AG20443 (cell line): ENCODE measurements at places on chromosomes 12 and 14.

- DNase-seq, result no peak
These were observed 30.0 kb upstream of the STAB2 start for GRCh38 chr12:103556890-103557627.

- no peak for DNase-seq
These were observed 369.8 kb downstream of the EMP1 start for GRCh38 chr12:13566292-13566691.

GRCh38 chr12:75257510-75257909 lies 47.9 kb upstream of the KCNC2 start:
- DNase-seq, result no peak

GRCh38 chr12:12228402-12228801 lies 38.4 kb downstream of the LRP6 start:
- DNase-seq, result no peak

GRCh38 chr14:82855912-82856391 lies 1322.3 kb upstream of the SEL1L start:
- DNase-seq, result no peak

DNA sequence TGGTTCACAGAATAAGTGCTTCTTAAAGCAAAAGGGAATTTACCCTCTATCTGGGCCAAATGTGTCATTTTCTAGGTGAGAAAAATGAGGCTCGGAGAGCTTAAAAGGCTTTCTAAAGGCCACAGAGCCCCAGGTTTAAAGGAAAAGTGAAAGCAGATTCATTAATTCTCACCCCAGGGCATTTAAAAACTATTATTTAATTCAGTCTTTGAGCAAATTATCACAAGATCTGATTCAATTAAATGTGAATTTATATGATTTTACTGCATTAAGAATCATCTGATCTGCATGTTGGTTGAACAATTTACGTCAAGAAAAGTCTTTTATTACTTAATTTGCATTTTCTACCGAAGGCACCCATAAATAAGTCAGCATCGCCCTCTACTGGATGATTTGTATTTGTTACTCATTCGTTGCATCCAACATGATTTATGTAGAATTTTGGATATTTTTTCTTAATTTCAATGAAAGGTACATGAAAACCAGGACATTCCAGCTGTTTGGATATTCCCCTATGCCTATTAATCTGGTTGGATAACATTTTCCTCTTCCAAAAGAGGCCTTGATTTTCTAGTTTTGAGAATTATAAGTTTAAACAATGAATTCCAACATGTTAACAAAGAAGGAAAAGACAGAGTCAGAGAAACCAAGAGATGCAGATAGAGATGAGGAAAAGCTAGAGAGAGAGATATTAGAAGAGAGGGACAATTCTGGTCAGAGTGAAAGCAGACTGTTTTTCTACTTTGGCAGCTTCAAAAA lies 19.1 kb upstream of the DHRS7 start:
- DNase-seq, result peak; percentile 27

- DNase-seq, result no peak
These were observed 23.1 kb upstream of the PWP1 start for GRCh38 chr12:107662484-107662883.

DNA sequence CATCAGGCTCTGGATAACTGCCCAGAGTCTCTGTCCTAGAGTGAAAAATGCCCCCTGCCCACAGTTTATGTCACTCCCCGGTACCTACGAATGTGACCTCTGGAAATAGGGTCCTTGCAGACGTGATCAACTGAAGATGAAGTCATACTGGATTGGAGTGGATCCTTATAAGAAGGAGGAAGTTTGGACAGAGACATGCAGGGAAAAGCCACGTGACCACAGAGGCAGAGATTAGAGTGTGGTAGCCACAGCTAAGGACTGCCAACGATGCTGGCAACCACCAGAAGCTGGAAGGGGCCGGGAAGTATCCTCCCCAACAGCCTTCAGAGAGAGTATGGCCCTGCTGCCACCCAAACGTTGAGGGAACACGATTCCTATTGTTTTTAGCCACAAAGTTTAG lies 101.2 kb upstream of the NCOR2 start:
- DNase-seq, result no peak

- no peak for DNase-seq
These were observed 404.3 kb downstream of the NPAS3 start for GRCh38 chr14:33343016-33343415.

DNA sequence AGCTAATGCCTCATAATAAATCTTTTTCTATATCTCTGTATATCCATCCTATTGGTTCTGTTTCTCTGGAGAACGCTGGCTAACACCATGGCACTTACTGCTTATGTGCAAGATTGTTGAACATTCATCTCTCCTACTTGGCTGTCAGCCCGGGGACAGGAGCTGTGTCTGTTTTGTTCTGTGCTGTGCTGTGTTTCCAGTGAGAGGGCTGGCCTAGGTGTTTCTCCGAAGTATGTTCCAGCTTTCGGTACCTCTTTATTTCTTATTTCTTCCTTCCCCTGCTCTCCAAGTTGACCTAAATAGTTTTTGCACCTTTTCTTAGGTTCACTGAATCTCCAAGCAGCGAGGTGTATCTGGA lies 18.8 kb upstream of the NR4A1 start:
- peak; percentile 68 for DNase-seq

- no peak for DNase-seq
These were observed 30.6 kb downstream of the HCAR2 start for GRCh38 chr12:122672515-122672914.

DNA sequence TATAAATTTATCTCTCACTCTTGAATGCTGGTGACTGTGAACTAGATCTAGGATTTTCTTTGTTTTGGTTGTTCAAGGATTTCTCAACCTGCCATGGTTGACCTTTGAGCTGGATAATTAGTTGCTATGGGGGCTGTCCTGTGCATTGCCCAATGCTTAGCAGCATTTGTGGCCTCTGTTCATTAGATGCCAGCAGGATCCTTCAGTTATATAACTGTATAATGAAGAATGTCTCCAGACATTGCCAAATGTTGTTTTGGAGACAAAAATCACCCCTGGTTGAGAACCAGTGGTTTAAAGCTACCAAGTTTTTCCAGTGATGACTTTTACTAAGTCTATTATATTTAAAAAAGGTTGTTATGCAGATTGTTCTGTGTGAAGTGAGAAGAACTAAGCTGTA lies 147.9 kb upstream of the STXBP6 start:
- DNase-seq, result no peak

DNA sequence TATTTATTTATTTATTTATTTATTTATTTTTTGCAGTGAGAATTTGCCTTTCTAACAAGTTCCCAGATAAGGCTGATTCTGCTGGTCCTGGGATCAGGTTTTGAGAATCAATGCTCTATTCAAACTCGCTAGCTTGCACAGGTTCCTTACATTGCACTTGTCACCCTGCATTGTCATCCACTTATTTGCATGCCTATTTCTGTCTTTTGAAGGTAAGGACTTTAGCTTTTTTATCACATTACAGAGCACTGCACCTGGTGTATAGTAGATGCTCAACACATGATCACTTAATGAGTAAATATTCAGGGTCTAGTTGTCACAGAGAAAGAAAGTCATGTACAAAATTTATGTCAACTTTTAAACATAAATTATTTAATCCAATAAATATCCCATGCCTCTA lies 219.7 kb upstream of the BTG1 start:
- no peak for DNase-seq

- no peak for DNase-seq
These were observed 228.4 kb upstream of the NPAS3 start for GRCh38 chr14:32710231-32710671.

- DNase-seq, result peak; percentile 35
These were observed 934.4 kb downstream of the FLRT2 start for GRCh38 chr14:86464341-86464740.

DNA sequence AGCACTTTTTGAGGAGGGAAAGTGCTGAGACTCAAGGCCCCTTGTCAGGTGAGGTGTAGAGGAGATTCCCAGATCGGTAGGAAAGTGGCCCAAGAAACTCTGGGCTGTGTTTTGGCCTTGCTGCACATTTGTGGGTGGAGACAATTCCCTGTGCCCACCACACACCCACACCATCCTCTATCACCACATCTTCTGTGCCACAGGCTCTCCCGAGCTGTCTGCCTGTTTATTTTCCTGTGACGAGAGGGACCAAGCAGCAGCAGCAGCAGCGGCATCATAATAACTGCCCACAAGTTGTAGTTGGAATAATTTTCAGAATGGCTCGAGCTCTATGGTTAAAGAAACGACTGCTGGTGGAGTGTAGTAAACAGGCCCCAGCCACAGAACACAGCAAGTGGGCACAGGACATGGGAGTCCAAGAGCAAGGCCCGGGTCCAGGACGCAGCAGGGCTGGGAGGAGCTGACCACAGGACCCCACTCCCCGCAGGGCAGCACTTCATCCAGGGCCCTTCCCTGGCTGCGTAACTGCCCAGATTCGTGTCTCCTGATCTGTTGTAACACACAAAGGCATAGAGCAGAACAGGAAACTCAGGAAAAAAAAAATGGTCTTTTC lies 55.6 kb upstream of the BCL2L14 start:
- no peak for DNase-seq

DNA sequence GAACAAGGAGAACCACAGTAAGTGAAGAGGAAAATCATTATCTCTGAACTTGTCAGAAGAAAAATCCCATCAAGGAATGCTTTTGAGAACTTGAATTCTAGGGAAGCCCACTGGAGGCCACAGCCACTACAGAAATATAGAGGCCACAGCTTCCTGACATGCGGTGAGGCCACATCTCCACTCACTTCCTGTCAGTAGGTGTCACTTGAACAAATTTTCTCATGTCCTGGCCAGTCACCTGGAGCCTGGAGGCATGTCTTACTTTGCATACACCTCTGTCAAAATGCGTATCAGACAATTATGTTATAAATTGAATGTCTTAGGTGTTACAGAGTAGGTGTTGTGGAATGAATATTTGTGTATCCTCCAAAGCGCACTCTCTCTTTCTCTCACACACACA lies 370.3 kb downstream of the DAD1 start:
- no peak for DNase-seq

DNA sequence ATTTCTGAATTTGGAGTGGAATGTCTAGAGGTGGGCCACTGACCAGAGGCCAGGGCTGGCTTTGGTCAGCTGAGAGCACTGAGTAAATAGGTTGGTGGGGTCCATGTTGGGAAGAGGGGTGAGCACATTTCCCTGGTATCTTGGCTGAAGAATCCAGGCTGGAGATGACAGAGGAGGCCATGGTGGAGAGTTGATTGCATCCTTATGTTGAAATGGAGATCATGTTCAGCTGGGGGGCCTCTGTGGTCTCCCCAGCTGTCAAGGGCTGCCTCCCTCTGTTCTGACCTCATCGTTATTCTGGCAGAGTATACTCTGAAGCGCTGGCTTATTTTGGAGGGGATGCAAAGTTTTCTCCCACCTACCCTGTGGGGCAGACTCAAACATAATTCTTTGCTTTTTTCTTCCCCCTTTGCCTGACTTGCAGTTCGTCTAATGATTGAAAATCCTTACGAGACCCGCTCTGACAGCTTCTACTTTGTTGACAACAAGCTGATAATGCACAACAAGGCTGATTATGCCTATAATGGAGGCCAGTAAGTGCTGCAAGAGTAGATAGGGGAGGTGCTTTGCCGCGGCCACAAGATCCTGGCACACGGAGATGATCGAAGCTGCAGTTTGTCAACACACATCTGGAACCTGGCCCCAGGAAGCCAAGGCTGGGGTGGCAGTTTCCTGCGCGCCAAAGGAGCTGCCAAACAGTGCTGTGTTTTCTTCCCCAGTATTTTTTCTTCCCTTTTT lies 6.0 kb upstream of the ACADS start:
- no peak for DNase-seq

- DNase-seq, result no peak
These were observed 82.3 kb downstream of the RIMBP2 start for GRCh38 chr12:130633771-130634170.

GRCh38 chr14:77092676-77093075 lies 5.4 kb upstream of the CIPC start:
- no peak for DNase-seq

GRCh38 chr12:65609359-65609771 lies 214.9 kb upstream of the HMGA2 start:
- DNase-seq, result peak; percentile 31

- DNase-seq, result no peak
These were observed 937.8 kb downstream of the BCL11B start for GRCh38 chr14:98334186-98334585.

DNA sequence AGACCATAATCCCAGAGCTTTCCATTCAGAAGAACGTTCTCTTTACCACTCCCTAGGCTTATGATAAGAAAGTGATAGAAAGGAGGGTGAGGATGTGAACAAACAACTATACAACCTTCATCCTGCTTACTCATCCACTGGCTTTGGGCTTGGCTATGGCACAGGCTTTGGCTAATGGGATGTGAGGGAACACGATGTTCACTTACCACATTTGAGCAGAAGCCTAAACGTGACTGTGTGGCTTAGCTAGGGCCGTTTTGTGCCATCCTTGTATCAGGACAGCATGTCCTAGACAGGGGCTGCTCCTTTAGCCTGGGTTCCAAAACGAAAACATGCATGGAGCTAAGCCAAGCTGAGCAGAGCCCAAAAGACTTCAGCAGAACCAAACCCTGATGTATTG lies 118.6 kb upstream of the CCDC175 start:
- DNase-seq, result no peak

DNA sequence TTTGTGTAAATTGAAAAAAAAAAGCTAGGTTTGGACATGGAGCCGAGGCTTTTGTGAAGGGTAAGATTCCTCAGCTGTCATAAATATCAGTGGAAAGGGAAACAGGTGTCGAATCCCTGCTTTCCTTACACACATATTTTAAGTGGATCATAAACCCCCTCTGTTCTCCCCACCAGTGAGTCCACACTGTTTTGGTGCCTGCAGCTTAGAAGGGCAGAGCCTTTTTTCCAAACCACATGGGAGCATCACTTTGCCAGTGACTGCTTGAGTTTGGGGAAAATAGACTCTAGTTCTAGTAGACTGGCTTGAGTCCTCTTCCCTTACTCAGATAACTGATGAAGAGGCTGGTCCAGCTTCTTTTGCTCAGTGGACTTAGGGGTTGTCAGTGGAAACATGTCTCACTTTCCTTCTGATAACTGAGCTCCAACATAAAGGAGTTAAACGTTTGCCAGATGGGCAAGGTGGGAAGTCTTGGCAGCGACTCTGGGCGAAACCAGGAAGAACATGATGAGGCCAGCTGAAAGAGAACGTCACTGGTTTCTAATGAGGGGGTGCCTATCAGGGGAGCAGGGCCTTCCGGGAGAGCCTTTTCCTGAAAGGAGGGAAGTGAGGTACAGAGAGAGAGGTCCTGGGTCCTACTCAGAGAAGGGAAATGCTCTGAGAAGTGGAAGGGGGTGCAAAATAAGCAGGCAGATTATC lies 168.1 kb upstream of the PARP11 start:
- DNase-seq, result no peak
